Iris pigment epithelial cell (primary cell): ENCODE measurements at places on chromosomes 1 and 21.

DNA sequence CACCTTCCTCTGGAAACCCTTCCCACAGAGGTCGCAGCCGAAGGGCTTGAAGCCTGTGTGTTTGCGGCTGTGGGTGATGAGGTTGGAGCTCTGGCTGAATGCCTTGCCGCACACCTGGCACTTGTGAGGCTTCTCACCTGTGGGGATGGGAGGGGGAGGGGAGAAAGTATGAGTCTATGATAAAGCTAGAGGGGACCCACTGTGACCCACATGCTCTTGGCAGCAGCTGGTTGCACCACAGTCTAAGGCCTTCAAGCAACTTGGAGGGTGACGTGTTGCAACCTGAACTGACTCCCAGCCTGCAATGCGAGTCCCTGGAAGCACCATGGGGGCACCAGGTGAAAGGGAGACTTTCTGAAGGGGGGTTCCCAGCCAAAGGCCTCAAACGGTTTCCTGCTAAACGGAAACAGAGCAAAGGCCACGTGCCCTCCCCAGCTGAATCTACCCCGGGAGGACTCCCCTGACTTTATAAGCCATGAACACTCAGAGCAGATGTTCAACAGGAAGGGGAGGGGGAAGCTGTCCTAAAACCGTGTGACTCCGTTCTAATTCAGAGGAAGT lies 10.6 kb downstream of the GFI1 start:
- no peak for DNase-seq

DNA sequence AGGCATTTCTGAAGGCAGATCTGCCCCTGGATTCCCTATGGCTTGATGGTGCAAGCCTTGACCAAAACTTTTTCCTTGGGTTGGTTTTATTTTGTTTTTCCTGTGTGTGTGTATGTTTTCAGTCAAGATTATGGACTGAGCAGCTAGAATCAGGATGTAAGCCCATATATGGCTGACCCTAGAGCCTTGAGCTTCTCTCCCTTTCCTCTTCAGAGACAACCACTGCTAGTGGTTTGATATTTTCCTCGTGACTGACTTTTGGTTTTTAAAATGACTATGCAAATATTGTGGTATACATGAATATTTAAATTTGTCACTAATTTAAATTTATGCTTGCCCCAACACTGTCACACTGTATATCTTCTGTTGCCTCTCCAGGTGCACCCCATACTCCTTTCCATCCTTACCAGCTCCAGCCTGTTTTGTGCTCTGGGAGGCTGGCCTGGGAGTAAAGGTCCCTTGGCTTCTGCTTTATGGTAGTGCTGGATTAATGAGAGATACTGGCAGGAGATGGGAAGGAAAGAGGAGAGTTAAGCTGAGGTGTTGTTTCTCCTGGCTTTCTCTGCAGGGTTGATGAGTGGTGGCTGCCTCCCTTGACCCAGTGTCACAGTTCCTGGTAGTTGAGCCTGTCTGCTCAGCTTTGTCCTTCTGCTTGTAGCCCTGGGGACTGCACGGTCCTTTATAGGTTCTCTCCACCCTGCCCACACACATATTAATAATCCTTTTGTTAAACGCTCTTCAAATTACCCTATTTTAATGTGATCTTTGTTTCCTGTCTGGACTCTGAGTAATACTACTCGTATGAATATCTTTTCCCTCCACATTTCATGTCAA lies 44.4 kb downstream of the RWDD3 start:
- DNase-seq, result no peak

DNA sequence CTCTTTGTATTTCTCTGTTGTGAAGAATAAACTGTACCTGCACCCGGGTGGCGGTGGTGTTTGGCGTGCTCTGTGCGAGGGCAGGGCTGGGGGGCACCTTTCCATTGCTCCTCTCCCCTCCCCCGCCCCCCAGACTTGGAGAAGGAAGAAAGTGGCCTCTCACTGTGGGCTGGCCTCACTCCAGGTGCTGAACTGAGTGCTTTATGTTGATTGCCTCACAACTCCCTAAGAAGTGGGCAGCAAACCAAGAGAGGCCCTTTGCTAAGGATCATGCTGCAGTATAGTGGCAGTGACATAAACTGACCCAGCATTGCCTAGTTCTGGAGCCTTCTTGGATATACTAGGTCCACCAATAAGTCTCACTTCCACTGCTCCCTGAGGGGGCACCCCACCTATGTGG lies 20.2 kb downstream of the A3GALT2 start:
- DNase-seq, result peak; percentile 90

- no peak for DNase-seq
These were observed 588.4 kb downstream of the PTPRU start for GRCh38 chr1:29824511-29825273.

- no peak for DNase-seq
These were observed 866 bp upstream of the WNT2B start for GRCh38 chr1:112507921-112508277.

GRCh38 chr1:234725177-234726132 lies 115.5 kb upstream of the IRF2BP2 start:
- DNase-seq, result no peak

DNA sequence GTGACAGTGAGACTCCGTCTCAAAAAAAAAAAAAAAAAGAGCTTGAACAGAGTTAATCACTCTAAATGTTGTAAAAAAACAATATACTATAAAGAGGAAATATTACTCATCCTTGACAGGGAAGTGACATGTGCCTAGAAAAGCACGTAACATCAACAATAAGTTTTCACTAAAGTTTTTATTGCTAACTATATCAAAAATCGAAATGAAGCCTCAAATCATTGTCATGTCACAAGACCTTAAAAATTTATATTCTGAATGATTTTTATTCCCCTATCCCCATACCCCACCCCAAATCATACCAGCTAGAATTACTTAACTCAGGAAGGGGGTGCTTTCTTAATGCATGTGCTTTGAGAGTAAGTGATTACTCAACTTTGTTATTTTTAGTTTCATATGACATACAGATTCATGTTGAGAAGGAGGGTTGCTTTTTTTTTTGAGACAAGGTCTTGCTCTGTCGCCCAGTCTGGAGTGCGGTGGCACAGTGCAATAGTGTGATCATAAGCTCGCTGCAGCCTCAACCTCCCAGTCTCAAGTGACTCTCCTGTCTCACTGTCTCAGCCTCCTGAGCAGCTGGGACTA lies 53.6 kb upstream of the MUTYH start:
- DNase-seq, result peak; percentile 56

DNA sequence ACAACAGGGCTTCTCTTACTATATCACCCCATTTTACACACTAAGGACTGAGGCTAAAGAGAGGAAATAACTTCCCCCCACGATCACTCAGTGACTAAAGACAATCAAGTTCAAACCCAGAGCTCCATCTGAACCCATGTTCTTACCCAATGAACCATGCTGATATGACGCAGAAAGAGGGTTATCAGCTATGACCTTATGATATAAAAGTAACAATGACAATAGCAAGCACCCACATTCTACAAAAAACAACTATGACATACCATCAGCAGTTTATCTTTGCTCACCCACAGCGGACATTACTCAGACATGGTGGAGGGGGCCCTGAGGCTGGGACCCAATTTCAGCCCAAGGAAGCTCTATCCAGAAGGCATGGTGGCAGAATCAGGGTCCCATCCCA lies 75.7 kb downstream of the PTPN14 start:
- DNase-seq, result no peak

- peak; percentile 34 for DNase-seq
These were observed 12.3 kb downstream of the ZMPSTE24 start for GRCh38 chr1:40270152-40270834.

DNA sequence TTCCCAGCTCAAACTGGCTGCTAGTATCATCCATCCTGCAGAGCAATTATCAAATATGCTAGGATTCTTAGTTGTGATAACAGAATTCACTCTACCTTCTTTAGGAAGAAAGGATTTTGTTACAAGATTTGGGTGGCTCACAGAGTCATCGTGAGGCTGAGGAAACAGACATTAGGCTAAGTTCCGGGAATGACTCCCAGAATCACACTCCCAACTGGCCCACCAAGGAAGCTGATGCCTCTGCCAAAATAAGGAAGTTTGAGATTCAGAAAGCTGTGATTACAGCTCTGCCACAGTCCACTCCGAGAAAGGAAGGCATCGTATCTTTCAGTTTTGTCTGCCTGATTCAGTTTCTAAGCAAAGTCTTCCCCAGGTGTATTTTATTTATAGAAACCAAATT lies 50.6 kb upstream of the LYPLAL1 start:
- no peak for DNase-seq

DNA sequence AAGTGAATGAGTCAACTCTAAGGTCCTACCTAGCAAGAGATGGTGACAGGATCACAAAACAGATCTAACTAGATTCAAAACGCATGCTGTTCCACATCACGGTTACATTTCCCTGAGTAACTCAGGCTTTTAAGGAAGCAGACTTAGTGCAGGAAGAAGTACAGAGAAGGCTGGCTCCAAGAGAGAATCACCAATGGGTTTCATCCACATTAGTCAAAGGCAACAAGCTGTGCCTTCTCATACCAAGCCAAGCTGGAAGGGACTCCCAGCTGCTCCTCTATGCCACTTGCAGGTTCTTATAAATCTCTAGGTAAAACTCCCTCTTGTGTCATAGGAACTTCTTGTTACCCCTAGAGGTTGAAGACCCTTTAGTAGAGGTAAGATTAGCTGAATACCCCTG lies 109.0 kb downstream of the KCNH1 start:
- DNase-seq, result no peak

DNA sequence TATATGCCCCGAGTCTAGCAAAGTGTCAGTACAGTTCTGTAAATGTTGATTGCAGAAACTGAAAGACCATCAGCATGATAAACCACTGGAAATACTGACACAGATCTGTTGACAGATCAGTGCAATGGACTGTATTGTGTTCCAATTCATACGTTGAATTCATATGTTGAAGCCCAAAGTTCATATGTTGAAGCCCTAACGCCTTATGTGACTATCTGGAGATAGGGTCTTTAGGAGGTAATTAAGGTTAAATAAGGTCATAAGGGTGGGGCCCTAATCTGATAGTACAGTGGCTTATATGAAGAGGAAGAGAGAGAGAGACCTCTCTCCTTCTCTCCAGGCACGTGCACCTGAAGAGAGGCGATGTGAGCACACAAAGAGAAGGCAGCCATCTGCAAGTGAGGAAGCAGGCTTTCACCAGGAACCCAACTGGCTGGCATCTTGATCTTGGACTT lies 144.7 kb downstream of the MRPL39 start:
- DNase-seq, result no peak

DNA sequence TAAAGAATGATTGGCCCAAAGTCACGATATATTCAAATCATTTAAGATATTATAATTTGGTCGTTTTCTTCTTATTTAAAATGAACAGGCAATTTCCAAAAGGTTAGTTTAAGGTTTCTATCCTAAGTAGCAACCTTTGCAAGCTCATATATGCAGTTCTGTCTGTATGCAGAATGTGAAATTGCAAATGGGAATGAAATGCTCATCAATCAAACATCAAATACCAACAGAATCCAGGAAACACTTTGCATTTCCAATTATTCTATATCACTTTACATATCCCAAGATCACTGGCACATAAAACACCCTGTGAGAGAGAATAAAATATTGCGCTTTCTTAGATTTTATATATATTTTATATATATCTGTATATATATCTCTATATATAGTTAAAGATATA lies 237.3 kb downstream of the NRIP1 start:
- DNase-seq, result no peak

GRCh38 chr1:41444246-41444645 lies 40.2 kb downstream of the EDN2 start:
- DNase-seq, result no peak

- no peak for DNase-seq
These were observed 219.0 kb upstream of the L1TD1 start for GRCh38 chr1:61975638-61976037.

GRCh38 chr1:42419126-42419821 lies 36.5 kb downstream of the ZMYND12 start:
- no peak for DNase-seq

- no peak for DNase-seq
These were observed 74.1 kb downstream of the ZNF648 start for GRCh38 chr1:181987334-181987895.

DNA sequence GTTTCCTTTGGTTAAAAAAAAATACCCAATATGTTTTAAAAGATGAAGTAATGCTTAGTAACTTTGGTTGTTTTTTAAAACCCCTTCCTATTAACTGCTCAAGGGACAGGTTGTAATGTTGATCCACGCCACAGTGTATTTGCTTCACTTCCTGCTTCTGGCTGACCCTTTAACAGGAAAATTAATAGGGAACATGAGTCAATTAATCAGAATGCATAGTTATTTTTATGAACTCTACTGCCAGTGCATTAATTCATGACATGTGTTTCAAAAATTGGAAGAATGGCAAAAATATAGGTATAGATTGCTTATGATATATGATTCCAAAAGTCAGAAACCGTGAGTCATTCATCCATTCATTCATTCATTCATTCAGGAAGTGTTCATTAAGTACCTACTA lies 204.8 kb downstream of the SETD4 start:
- peak; percentile 19 for DNase-seq

GRCh38 chr1:104671684-104672353 lies 922.1 kb downstream of the AMY1C start:
- DNase-seq, result no peak

GRCh38 chr1:70017770-70018169 lies 187.6 kb downstream of the LRRC40 start:
- DNase-seq, result peak; percentile 45

- no peak for DNase-seq
These were observed 102.7 kb downstream of the TENT5C start for GRCh38 chr1:117708323-117709248.

DNA sequence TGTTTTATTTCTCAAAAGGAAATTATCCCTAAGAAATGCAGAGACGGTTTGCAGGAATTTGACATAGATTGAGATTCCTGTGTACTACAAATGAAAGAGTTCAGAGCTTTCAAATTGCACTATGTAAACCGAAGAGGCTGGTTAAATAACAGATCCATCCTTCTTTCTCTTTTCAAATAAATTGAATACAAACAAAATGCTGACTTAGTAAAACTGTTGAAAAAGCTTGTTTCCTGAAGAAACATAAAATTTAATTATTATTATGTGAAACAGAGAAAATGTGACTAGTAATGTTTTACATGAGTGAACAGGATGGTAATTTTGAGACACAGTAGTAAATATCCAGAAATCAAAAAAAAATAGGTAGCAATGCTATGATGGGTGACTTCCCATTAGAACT lies 441.2 kb downstream of the LRRIQ3 start:
- DNase-seq, result no peak

DNA sequence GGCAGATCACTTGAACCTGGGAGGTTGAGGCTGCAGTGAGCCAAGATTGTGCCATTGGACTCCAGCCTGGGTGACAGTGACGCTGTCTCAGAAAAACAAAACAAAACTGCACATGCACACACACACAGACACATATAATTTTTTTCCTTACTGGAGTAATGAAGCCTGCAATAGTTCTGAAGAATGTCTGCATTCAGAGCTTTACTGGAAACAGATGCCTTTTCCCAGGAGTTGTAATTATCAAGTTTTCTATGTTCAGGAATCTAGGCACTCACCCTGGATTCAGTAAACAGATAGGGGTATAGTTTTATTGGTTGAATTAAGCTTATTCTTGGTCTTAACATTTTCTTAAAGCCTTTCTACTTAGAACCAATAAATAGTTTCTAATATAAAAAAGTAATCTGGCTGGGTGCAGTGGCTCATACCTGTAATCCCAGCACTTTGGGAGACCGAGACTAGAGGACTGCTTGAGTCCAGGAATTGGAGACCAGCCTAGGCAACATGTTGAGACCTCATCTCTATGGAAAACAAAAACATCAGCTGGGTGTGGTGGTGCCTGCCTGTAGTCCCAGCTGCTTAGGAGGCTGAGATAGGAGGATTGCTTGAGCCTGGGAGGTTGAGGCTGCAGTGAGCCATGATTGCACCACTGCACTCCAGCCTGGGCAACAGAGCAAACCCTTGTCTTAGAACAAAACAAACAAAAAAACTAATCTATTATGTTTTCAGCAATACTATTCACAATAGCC lies 15.8 kb downstream of the SPEN start:
- no peak for DNase-seq

GRCh38 chr1:222697826-222698225 lies 14.5 kb downstream of the AIDA start:
- peak; percentile 57 for DNase-seq
